ENCODE measurements at places on chromosomes 12 and 14.

- DNase-seq: peak; percentile 49
Observed at GRCh38 chr12:29309320-29309902, 71.6 kb downstream of the ERGIC2 start.

DNA sequence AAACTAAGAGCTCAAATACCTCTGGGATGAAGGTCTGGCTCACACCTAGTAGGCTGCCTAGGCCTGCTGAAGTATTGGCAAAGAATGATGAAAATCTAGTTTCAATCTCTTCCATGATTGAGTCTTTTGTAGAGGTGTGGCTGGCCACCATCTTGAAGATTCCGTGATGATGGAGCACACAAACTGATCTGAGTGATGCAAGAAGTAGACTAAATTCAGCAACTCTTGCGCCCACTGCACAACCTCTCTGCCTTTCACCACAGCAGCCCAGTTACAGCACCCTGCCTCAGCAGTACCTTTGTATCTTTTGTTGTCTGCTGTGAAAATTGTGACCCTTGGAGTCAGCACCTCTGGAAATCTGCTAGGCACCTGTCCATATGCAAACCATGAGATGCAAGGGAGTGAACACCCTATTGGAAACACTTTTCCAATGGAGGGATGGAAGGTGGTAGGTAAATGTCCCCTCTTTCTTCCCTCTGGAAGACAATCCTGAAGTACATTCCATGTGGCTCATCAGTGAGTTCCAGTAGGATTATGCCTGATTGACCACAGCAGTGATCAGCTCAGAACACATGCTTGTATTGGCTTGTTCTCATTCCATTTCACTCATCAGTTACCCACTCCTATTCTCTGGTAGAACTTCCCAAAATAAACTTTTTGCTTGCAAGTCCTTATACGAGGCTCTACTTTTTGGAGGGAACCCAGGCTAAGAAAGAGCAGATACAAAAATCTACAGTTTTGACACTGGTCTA lies 58.6 kb downstream of the BTBD7 start:
- DNase-seq: no peak

DNA sequence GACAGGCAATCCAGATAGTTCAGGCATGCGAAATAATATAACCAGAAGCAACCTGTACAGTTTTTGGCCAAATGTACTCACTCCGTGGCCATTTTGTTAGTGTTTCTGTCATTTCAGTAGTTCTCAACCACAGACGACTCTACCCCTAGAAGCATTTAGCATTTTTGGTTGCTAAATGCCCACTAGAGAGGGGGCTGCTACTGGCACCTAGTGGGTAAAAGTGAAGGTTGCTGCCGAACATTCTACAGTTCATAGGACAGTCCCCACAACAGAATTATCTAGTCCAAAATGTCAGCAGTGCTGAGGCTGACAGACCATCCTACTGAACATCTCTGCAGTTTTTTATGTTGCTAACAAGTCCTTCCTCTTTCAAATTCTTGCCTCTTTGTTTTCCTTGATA lies 107.4 kb downstream of the TSHR start:
- DNase-seq: peak; percentile 27

DNA sequence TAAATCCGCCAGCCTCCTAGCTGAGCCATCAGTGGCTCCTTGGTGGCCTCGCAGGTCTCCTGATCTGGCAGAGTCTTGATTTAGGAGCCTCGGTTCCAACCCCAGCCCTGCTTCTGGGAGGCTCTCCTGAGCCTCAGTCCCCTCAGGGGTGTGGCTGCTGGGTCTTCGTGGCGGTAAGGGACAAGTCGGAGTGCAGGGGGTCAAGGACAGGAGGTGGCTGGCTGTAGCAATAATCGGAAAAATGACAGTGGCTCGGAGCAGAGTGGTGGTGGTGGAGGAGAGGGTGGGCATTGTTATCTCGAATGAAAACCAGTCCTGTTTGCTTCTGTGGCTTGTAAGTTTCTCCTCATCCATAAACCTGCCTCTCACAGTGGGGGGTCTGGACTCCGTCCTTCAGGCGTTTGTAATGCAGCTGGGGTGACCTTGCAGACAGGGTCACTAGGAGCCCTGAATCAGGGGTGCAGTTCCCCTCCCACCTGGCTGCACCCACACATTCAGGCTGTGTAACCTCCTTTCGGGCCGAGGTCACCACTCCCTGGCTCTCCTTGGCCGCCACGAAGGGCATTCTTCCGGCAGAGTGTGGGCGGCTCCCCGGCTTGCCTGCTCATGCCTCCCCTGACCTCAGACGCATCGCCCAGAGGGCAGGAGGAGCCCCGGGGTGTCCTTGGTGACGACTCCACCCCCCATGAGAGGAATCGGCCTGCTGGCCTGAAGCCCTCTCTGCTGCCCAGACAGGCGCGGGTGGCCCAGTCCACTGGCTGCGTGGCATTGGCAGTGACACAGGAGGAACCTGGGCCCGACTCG lies 8.1 kb downstream of the BCL7A start:
- no peak for DNase-seq

- peak; percentile 56 for DNase-seq
Observed at GRCh38 chr14:56117765-56118610, at the start of gene PELI2. Gene PELI2 (plus strand): TSS chr14:56118411. CDS start chr14:56118661, 250 bp downstream.

- DNase-seq: peak; percentile 7
Observed at GRCh38 chr12:110637869-110638441, 24.0 kb downstream of the TCTN1 start.
